ENCODE measurements at places on chromosomes 4 and X. TPM values are rescaled to one million over a fixed set of nuclear protein-coding genes. Genes with fewer than 3 reads are reported as not detected.

Gene ZNF674
- 4.6 TPM for total RNA-seq

Gene EDNRA
- total RNA-seq = 0.29 TPM

DNA sequence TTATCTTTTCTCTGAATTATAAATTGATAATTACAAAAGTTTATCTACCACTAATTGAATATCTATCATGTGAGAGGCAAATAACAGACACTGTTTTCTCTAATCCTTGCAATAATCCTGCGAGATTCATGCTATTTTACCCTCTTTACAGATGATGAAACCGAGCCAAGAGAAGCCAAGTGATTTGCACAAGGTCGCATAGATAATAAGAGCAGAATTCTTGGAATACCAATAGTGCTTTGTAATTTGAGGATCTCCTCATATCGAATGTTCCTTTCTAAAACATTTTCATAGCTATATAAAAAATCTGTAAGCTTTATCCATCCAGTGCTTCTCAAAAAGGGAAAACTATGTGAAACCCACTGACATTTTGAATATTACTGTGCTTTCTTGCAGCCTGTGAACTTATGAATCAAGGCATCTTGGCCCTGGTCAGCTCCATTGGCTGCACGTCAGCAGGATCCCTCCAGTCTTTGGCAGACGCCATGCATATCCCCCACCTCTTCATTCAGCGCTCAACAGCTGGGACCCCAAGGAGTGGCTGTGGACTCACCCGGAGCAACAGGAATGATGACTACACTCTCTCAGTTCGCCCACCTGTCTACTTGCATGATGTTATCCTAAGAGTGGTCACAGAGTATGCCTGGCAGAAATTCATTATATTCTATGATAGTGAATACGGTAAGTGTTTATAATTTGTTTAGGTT, 743.8 kb upstream of the ATOH1 start:
- no peak for DNase-seq

GRCh38 chr4:10380735-10381134, 76.5 kb downstream of the ZNF518B start:
- no peak for DNase-seq

Measured in T-cell (primary cell).